Inflammatory macrophage (primary cell): ENCODE measurements at places on chromosomes 5 and 9.

DNA sequence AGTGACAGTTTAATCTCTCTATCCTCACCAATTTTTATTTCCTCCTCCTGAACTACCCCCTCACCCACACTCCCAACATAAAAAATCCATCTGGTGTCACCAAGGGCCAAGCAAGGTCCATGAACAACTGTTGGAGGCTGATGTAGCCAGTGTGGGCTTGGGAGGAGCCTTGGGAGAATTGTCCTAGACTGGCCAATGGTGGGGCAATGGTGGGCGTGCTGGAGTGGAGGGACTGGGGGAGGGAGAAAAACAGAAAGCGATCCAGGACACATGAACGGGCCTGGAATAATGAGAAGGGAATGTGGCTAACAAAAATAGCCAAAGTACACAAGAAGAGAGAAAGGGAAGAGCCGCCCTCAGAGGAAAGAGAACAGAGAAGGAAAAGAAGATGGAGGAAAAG lies 272.6 kb downstream of the ENC1 start:
- no peak for DNase-seq

DNA sequence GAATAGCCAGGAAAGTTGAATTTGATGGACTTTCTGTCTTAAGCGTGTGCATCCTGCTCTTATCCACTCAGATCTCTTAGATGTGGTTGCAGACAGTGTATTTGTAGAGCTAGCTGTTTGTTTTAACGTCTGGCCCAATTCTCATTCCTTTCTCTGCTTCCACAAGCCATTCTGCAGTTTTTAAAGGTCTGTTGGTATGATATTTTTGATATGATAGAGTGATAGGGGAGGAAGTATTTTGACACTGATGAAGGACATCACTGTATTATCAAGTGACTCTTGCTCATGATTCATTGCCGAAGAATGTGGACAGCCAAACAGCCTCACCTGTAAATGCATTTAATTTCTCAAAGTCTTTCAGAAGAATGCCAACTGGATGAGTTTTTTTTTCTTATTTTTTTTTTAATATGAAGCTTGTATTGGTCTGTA lies 4.5 kb downstream of the TJP2 start:
- no peak for DNase-seq

- no peak for DNase-seq
Measured at GRCh38 chr9:106575823-106576222, 287.1 kb upstream of the ZNF462 start.

DNA sequence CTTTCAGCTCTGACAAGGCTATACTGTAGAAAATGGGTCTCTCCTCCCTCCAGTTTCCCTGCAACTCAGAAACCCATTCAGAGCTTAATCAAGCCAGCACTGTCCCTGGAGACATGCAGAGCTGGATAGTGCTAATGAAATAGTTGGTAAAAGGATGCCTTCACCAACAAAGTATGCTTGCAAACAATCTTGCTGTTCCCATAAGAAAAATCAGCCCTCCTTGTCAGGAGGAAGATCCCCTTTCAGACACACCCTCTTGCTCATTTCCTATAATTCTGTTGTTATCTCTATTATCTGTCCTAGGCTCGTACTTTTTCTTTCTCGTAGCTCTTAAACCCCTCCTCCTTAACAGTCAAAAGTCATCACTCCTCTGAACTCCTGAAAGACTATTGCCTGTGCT lies 9.9 kb upstream of the OSMR start:
- DNase-seq, result no peak

- DNase-seq, result no peak
Measured at GRCh38 chr5:146788898-146789297, 89.7 kb downstream of the PPP2R2B start.

- DNase-seq, result peak; percentile 87
Measured at GRCh38 chr5:72940082-72940481, 15.8 kb upstream of the FCHO2 start.

GRCh38 chr5:135720191-135720590 lies 114.3 kb upstream of the SLC25A48 start:
- DNase-seq, result no peak

DNA sequence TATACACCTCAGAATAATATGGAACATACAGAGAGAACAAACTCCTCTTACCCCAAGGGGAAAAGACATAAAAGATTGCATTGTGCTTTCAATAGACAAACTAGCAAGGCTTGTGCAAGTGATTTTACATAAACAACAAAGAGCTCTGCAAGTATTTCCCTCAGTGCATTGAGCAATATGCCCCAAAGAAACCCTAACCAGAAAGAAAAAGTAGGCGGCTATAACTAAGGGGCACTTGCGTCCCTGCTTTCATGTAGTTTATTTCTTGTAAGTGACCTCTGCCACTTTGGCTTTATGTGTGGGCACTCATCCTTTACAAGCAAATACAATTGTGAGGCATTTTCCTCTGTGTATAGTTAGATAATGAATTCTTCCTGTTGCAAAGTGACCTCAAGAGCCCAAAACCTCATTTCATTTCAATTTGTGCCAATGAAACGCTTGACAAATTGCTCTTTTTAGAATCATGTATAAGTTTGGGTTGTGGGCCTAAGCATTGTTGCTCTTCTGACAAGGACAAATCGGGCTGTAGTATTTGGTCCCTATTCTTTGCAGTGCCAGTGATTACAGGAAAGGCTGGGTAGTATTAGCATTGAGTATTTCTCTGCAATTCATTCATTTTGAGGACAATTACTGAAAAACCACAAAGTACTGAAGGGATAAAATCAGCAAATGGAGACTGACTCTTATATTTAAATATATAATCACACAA lies 282.2 kb downstream of the DTWD2 start:
- DNase-seq, result no peak

DNA sequence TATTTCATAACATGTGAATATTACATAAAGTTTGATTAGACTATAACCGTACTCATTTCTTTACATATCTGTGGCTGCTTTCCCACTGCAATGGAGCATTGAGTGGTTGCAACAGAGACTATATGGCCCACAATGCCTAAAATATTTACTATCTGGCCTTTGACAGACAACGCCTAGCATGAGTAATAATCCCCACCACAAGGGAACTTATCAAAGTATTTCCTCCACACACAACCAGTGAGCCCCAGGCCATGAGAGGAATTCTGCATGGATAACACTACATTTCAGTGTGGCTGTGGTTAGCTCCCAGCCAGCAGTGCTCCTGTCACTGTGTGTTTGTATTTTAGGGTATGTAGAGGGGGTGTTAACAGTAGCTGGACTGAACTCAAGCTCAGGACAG lies 54.8 kb downstream of the FAM81B start:
- no peak for DNase-seq

DNA sequence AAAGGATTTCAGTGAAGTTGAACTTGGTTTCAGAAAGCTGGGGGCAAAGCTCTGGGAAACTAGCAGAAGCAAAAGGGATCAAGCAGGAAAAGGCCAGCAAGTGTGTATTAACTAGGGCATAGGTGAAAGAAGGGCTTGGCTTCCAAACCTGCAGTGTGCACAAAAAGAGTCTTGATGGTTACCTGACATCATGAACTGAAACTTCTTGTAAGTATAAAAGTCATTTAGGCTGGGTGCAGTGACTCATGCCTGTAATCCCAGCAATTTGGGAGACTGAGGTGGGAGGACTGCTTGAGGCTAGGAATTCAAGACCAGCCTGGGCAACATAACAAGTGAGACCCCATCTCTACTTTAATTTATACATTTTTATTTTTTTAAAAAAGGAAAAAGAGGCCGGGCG lies 216.4 kb downstream of the EPB41L4A start:
- no peak for DNase-seq

DNA sequence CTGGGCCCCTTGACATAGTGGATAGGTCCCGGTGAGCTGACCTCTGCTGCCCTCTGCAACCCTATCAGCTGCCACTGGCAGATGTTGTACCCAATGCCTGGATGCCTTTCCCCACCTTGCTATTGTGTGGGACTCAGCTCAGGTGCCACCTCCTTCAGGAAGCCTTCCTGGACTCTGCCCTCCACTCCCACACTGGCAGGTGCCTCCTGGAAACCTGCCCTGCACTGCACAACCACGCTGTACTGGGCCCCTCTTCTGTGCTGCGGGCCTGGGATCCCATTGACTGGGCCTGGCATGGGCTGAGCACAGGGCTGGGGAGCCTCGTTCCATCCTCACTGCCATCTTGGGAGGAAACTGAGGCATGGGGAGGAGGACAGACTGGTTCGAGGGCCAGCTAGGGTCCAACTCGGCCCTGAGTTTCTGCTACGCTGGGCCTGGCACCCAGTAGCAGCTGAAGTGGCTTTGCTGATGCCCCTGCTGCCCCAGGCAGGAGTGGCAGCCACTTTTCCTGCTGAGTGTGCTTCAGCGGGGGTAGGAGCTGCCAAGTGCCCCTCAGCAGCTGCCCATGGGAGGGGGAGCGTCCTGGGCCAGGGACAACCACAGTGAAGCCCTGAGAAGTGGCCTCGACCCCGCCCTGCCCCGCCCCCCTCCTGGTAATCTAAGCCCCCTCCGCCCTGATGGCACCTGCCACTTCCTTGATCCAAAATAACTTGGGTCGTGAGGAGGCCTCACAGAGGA lies 1.3 kb downstream of the AK1 start:
- no peak for DNase-seq

DNA sequence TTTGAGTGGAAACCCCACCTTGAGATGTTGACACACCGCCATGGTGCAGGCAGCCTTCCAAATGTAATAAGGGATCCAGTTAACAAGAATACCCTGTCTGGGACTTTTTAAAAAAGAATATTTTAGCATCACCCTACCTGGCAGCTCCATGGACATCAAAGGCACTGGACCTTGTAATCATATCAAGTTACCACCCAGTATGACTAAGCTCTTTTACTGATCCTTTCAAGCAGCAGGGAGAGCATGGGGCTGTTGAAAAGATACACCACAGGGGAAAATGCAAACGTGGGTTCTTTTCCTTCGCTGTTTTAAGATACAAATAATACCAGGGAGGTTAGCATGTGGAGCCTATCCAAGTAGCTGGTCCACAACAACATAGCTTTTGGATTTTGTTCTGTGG lies 211.2 kb downstream of the SAXO1 start:
- no peak for DNase-seq

DNA sequence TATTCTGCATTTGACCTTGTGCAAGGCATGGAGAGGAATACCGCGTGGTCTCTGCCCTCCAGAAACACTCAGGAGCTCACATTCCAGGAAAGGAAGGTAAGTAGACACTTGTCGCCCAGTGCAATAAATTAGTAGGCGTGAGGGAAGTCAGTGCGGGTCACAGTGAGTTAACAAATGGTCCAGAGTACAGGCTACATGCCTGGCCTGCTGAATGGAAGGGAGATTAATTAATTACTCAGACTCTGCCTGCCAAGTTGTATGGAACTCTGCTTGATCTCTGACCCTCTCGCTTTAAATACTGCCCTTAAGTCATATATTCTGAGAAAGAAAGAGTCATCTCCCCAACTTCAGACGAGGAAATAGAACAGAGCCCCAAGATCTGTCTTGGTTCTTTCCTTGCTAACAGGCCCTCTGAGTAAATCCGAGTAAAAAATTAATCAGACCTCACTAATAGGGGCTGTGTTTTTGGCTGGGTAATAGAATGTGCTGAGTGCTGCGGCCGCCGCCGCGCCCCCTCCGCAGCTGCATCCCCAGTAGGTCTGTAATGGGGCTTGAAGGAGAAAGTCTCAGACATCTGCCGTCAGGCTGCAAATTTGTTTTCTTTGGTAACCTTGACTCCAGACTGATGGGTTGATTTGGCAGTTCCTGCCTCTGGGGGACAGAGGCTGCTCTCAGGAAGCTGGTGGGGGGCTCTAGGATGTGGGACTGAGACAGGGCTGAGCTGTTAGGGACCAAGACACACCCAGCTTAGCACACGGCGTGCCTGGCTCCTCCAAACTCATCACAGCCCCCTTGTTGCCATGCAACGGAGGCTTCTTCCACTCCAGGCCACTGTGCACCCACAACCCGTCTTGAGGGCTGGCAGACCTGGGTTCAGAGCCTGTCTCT lies 144.4 kb downstream of the NSG2 start:
- no peak for DNase-seq

GRCh38 chr5:148826739-148827070 lies 294 bp downstream of the ADRB2 start:
- DNase-seq, result peak; percentile 19

DNA sequence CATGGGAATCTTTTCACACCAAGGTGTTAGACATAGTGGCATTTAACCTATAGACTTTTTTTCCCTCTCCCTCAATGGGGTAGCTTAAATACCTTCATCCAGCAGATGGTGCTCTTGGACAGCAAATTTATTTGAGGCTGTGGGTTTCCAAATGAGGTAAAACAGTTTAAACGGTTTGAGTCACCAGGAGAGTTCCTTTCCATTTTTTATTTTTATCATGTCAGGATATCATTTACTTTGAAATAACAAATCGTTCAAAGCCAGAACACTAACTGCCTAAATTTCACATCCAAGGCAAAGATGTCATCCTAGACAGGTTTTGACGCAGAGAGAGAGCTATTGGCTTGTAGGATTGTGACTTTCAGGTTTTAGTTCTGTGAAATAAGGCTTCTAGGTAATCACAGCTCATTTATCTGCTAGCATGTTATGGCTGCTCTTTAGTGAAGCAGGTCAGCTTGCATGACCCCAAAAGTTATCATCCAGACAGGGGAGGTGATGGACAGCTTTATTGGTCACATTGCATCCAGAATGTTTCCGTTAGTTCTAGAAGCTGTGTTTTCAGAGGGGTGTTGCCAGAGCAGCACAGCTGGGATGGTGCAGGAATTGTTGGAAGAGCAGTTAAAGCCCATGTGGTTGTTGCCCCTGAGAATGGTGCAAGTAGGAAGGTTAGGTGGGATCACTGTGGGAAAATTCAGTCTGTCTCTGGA lies 69.8 kb downstream of the KDM4C start:
- DNase-seq, result peak; percentile 4

GRCh38 chr9:77883133-77883532 lies 148.5 kb downstream of the GNAQ start:
- DNase-seq, result no peak

GRCh38 chr9:38362852-38363588 lies 29.5 kb upstream of the ALDH1B1 start:
- peak; percentile 73 for DNase-seq

DNA sequence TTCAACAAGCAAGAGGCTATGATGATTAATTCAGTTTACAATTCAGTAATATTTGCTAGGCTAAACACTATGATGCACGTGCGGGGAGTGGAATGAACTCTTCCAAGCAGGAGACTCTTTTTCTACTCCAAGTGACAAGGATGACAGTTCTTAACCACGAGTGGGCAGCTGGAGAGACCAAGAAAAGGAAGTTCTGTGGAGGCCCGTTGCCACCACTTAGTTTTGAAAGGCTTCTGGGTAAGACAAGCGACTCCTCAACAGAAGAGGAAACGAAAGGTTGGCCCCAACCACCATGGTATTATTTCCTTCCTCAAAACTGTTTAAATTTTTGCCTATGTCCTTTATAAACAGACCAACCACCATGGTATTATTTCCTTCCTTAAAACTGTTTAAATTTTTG lies 2.8 kb downstream of the DCAF12 start:
- DNase-seq, result peak; percentile 97

- no peak for DNase-seq
Measured at GRCh38 chr5:52560366-52560765, 227.3 kb upstream of the ITGA1 start.

- DNase-seq, result no peak
Measured at GRCh38 chr5:135394095-135394494, 4.9 kb downstream of the MACROH2A1 start.

- no peak for DNase-seq
Measured at GRCh38 chr5:24407466-24407865, 237.3 kb downstream of the CDH10 start.

- DNase-seq, result peak; percentile 35
Measured at GRCh38 chr5:119470851-119471451, 18.7 kb downstream of the HSD17B4 start.

GRCh38 chr5:139402561-139403158 lies 1.2 kb downstream of the SPATA24 start:
- peak; percentile 28 for DNase-seq
